Thymus (tissue), 14 donors: ENCODE measurements at places on chromosomes 1 and 21. TPM values are rescaled to one million over a fixed set of nuclear protein-coding genes. Genes with fewer than 3 reads are reported as not detected.

ZMYND12 gene
- 1.4 TPM for total RNA-seq

S100PBP gene
- total RNA-seq: 24.6 TPM

SLC66A1 gene
- 5.8 TPM for total RNA-seq

DNA sequence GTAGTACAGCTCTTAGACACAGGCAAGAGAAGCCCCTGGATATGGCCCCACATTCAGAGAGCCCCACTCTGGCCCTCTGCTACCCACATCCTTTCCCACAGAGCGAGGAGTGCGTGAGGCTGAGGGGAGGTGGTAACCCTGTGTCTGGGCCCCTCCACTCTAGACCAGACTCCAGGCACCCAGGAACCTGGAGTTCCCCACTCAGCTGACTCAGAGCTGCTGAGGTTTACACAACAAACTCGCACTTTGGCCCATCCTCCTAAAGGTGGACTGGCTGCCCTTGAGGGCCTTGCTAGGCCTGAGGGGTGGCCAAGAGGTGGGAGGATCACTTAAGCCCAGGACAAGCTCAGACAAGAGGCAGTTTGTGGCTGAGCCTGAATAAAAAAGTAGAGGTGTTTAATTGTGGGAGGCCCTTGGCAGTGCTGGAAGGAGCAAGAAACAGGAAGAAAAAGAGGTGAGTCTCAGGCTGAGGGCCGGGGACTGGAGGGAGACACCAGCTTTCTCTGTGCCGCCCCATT is 10.7 kb downstream of the MR1 start:
- peak; percentile 45 for DNase-seq
- H3K4me1 ChIP-seq: peaks cover 22% of the 10 kb centered on the region
- no peak overlapping the region for H3K4me3 ChIP-seq
- no peak overlapping the region for H3K27ac ChIP-seq

- H3K36me3 ChIP-seq: peaks cover 3% of the 10 kb centered on the region
- H3K4me1 ChIP-seq: peaks cover 16% of the 10 kb centered on the region
- no peak overlapping the region for H3K27ac ChIP-seq
Observed at GRCh38 chr1:43930168-43930948, 3.2 kb upstream of the ARTN start.

DNA sequence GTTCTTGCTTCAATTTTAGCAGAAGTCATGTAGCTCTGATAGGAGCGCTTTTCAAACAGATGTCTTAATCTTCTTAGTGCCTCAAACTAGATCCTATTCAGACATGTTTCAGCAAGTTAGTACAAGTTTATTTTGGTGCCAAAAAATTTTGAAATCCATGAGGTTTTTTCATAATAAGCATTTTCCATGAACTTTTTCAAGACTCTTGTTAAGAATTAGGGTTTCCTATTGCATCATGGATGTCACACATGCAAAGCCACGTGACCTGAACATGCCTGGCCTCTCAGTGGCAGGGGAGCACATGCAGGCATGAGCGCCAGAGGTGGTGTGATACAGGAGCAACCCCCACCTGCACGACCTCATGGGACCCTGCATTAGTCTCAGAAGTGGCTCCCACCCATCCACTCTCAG is 67.6 kb downstream of the POFUT2 start:
- H3K27ac ChIP-seq: no peak overlapping the region
- H3K4me3 ChIP-seq: no peak overlapping the region

DNA sequence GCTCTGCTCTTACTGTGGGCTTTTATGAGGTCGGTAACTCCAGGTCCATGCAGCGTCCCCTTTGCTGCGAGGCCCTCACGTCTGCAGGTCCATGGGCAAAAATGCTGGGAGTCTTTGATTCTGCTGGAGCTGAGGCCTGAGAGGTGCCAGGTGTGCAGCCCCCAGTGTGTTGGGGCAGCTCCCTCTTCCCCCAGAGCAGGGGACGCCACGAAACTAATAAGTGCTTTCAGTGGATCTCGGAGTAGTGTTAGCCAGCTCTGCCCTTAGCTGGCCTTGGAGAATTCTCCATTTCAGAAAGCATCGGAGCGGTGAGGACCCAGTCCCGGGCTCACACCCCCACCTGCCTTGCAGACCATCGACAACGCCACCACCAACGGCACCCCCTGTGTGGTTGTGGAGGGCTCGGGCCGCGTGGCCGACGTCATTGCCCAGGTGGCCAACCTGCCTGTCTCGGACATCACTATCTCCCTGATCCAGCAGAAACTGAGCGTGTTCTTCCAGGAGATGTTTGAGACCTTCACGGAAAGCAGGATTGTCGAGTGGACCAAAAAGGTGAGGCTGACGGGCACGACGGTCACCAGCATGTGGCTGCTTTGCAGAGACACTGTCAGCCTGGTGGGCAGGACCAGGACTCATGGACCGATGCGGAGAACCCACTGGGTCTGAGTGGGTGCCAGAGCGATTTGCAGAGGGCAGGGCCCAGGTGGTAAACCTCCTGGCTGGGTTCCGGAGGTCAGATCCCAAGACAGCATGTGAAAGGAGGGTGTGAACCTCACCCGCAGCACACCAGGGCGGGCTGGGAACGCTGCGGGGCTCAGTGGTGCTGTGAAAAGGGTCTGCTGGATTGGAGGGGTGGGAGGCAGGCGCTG is 25.5 kb downstream of the TRPM2 start:
- H3K4me3 ChIP-seq: no peak overlapping the region
- no peaks in the 10 kb centered on the region for H3K27me3 ChIP-seq
- no peaks in the 10 kb centered on the region for H3K4me1 ChIP-seq
- H3K27ac ChIP-seq: no peak overlapping the region

GRCh38 chr1:174152427-174152826 is 6.9 kb upstream of the RABGAP1L start:
- no peak for DNase-seq
- no peak overlapping the region for H3K27ac ChIP-seq
- no peak overlapping the region for H3K4me3 ChIP-seq
- no peaks in the 10 kb centered on the region for H3K27me3 ChIP-seq

GRCh38 chr1:212457740-212458338 is 25.1 kb downstream of the NENF start:
- no peaks in the 10 kb centered on the region for H3K36me3 ChIP-seq
- peak; percentile 19 for DNase-seq
- H3K27ac ChIP-seq: no peak overlapping the region
- H3K4me3 ChIP-seq: no peak overlapping the region
- H3K4me1 ChIP-seq: no peaks in the 10 kb centered on the region

DNA sequence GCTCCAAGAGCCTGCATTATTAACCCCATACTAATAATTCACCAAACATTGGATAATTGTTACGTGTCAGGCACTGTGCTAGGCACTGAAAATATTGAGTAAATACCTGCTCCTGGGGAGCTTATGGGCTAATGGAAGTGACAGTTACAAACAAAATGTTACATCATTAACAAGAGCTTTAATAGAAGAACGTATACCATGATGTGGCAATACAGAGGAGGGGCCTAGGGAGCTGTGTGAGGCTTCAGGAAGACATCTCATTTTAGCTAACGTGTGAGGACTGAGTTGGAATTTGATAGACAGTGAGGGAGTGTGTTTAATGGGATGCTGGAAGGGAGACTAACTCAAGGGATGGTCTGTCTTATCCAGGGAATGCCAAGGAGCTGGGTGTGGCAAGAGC is 16.5 kb upstream of the TSPAN2 start:
- no peaks in the 10 kb centered on the region for H3K27me3 ChIP-seq
- no peak for DNase-seq
- no peaks in the 10 kb centered on the region for H3K36me3 ChIP-seq
- no peaks in the 10 kb centered on the region for H3K4me1 ChIP-seq
- no peak overlapping the region for H3K27ac ChIP-seq
- no peak overlapping the region for H3K4me3 ChIP-seq

DNA sequence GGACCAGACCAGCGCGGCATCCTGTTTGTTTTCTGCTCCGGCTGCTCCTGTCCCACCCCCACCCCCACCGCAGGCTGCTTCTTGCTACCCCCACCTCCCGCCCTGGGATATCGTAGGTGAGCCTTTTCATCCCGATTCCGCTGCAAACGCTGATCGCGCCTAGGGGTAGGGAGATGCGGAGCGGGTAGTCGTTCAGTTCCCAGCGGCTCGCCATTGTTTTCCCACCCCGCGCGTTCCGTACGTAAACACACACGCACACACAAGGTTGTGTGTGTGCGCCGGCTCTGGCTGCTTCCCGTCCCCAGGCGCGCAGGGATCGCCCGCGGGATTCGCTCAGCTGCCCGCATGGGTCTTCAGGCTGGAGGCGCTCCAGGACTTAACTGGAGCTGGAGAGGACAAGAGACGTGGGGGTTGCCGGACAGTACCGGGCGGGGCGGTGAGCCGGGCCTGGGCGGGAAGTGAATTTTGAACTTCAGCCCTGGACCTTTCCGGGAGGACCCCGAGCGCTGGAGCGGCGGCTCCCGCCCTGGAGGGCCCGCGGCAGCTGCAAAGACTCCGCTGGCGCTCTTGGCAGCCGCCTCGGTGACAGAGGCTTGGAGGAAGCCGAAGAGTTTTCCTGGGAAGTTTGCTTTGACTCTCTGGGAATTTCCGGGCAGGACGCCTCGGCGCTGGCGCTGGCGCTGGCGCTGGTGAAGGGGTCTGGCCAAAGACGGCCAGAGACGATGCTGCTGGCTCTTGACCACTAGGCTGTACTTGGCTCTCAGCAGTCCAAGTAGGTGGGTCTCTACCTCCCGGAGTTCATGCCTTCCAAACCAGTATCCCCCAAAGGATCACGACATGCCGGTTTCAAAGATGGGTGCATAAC is 1.6 kb downstream of the SOX13 start:
- peaks cover 2% of the 10 kb centered on the region for H3K4me1 ChIP-seq
- no peak overlapping the region for H3K27ac ChIP-seq
- no peaks in the 10 kb centered on the region for H3K36me3 ChIP-seq
- peak overlapping the region; percentile 18 for H3K4me3 ChIP-seq
- peaks cover 62% of the 10 kb centered on the region for H3K27me3 ChIP-seq

GRCh38 chr1:160742428-160743127 is 3.5 kb downstream of the SLAMF7 start:
- no peaks in the 10 kb centered on the region for H3K36me3 ChIP-seq
- DNase-seq: no peak
- no peak overlapping the region for H3K27ac ChIP-seq

- no peaks in the 10 kb centered on the region for H3K36me3 ChIP-seq
- DNase-seq: no peak
- peaks cover 12% of the 10 kb centered on the region for H3K4me1 ChIP-seq
Observed at GRCh38 chr1:156760092-156760795, 7.1 kb upstream of the PRCC start.

DNA sequence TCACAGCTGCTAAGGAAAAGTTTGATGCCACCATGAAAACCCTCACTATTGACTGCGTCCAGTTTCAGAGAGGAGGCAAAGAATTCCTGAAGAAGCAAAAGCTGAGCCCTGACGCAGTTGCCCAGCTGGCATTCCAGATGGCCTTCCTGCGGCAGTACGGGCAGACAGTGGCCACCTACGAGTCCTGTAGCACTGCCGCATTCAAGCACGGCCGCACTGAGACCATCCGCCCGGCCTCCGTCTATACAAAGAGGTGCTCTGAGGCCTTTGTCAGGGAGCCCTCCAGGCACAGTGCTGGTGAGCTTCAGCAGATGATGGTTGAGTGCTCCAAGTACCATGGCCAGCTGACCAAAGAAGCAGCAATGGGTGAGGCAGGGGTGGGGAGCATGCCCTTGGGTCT is 9.5 kb downstream of the CZIB start:
- H3K4me3 ChIP-seq: no peak overlapping the region
- H3K36me3 ChIP-seq: peaks cover 64% of the 10 kb centered on the region
- no peak overlapping the region for H3K27ac ChIP-seq
- no peaks in the 10 kb centered on the region for H3K27me3 ChIP-seq

GRCh38 chr21:24989516-24989915 is 617.8 kb downstream of the MRPL39 start:
- no peaks in the 10 kb centered on the region for H3K36me3 ChIP-seq
- no peaks in the 10 kb centered on the region for H3K27me3 ChIP-seq
- no peak overlapping the region for H3K27ac ChIP-seq
- no peak for DNase-seq

DNA sequence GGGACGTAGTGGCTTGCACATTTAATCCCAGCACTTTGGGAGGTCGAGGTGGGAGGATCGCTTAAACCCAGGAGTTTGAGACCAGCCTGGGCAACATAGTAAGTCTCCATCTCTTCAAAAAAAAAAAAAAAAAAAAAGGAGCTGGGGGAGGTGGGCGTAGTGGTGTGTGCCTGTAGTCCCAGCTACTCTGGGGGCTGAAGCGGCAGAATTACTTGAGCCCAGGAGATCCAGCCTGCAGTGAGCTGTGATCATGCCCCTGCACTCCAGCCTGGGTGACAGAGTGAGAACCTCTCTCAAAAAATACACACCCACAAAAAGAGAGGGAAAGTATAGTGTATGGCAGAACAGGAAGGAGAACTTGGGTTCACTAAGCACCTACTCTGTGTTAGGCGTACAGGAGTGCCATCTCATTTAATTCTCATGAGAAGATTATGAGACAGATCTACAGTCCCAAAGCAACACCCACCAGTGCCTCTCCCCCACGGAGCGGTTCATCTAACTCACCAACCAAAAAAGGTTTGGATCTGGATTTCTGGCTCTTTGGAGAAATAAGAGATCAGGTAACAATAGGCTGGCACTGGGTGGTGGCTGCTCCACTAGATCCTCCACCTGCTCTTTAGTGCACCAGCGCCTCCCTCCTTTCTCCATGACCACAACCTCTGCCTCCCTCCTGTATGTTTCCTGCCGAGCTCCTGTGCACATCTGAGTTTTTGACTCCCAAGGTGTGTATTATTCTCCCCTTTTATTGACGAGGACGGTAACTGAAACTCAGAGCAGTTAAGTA is 1.4 kb upstream of the TRAF5 start:
- no peak for DNase-seq
- H3K27ac ChIP-seq: no peak overlapping the region
- no peak overlapping the region for H3K4me3 ChIP-seq
- H3K4me1 ChIP-seq: peaks cover 13% of the 10 kb centered on the region

DNA sequence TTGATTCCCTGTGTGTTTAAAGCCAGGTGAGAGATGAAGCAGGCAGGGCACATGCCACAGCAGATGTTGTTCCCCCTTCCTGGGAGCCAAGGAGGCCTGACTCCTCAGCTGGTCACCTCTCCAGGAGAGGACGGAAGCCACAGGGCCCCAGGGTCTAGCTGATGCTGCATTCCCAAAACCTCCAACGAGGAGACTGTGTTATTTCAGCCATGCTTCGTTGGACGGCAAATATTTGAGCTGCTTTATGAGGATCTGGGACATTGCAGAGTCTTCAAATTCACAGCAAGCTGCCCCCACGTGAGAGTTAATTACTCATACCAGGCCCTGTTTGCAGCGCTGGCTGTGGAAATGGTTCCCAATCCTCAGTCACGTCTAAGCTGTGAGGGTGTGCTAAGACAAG is 85.3 kb downstream of the CDC7 start:
- peaks cover 9% of the 10 kb centered on the region for H3K4me1 ChIP-seq
- no peak for DNase-seq
- H3K27ac ChIP-seq: peak overlapping the region; percentile 12
- no peaks in the 10 kb centered on the region for H3K27me3 ChIP-seq
- no peaks in the 10 kb centered on the region for H3K36me3 ChIP-seq

GRCh38 chr1:68401506-68401905 is 48.2 kb downstream of the RPE65 start:
- H3K4me1 ChIP-seq: no peaks in the 10 kb centered on the region
- no peak overlapping the region for H3K27ac ChIP-seq
- H3K27me3 ChIP-seq: no peaks in the 10 kb centered on the region
- no peak for DNase-seq
- no peaks in the 10 kb centered on the region for H3K36me3 ChIP-seq
